ENCODE measurements at places on chromosomes 7 and 10.

- DNase-seq = no peak
These were observed 45.2 kb downstream of the DNAJB9 start for GRCh38 chr7:108614896-108615295.

DNA sequence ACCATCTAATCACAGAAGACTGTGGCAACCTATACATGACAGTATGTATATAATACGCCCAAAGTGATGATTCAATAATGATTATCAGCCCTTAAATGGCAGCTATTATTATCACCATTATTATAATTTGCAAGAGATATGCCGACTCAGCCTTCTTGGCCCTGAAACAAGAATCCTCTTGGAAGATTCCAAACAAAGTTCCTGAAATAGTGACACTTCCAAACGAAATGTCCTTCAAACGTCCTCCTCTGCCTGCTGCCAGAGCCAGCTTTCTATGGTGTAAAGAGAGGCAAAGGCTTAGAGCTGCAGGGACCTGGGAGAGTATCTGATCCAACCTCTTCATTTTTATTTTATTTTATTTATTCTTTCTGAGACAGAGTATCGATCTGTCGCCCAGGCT is 36.0 kb downstream of the NRAP start:
- peak; percentile 6 for DNase-seq

GRCh38 chr10:44640429-44640828 is 255.5 kb upstream of the CXCL12 start:
- no peak for DNase-seq

- DNase-seq = no peak
These were observed 131.4 kb downstream of the GPAM start for GRCh38 chr10:112052166-112052565.

- no peak for DNase-seq
These were observed 240.7 kb downstream of the FZD1 start for GRCh38 chr7:91504919-91505318.

- DNase-seq = no peak
These were observed 129.3 kb downstream of the ST7 start for GRCh38 chr7:117082647-117083046.

DNA sequence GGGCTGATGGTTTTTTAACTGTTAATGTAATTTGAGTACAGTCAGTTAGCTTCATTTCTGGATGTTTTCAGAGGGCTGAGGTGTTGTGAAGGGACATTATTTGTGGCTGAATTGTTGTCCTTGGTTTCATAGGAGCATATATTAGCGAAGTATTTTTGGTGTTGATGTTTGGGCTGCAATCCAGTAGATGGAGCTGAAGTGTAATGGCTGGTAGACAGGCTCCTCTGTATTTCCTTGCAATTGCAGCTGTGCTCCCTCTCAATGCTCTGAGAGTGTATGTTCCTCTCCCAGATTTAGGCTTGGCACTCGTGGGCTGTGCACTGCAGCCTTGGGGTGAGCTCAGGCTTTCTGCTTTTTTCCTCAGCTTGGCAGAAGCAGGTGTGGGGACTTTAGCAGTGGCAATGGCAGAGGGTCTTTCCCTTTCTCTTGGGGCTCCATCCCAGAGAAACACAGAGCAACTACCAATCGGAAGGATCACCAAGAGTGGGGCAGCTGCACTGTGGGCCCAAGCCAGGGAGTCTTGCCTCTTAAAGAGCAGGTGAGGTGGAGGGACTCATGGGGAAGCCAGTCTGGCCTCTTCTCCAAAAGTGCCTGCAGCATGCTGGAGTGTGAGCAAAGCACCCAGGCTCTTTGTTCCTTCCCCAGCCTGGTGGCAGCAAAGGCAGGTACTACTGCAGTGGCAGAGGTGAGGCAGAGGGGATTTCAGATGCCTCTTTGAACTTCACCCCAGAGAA is 544.4 kb downstream of the SH2D4B start:
- peak; percentile 65 for DNase-seq

DNA sequence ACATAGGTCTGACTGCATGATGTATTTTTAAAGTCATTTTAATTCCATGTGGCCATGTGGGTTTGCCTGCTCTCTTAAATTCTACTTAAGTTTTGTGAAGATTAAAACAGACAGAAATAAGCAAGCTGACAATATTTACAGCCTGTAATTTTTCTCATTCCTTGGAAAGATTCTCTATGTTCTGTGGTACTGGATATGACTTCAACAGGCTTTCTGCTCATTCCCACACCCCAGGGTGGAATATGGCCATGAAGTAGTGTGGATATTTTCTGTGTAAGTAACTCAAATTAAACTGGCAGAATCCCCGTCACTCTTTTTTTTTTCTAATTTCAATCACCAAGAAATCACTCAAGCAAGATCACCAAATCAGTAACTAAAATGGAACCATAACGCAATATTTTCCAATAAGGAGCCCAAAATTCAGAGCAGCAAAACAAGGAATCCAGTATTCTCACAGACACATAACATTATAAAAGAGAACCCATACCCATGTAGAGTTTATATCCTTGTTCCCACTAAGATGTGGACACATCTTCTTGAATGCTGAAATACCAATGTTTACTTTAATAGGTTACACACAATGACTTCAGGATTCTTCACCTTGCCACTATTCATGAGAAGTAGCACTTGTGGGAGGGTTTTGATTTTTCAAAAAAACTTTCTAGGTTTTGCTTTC is 5.7 kb downstream of the HOXA5 start:
- no peak for DNase-seq

- DNase-seq = peak; percentile 89
These were observed 54.9 kb downstream of the HK1 start for GRCh38 chr10:69333205-69333604.

GRCh38 chr7:29809533-29810155 is 3.3 kb downstream of the WIPF3 start:
- no peak for DNase-seq

Measured in endodermal cell (in vitro differentiated cells).